ENCODE measurements at places on chromosomes 3 and 15.

- DNase-seq, result no peak
These were observed 35.3 kb downstream of the CHRD start for GRCh38 chr3:184415203-184415490.

- no peak for DNase-seq
These were observed 439.6 kb downstream of the PLOD2 start for GRCh38 chr3:145721273-145721805.

DNA sequence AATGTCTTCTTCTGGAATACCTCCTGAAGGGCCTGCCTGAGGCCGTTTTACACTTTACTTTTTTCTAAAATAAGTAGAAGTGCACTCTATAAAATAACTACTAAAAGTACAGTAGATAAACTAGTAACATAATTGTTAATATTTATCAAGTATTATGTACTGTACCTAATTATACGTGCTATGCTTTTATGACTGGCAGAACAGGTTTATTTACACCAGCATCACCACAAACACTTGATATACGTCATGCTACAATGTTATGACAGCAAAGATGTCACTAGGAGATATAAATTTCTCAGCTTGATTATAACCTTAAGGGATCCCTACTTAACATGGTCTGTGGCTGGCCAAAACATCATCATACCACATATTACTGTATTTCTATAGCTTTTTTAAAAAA lies 29.4 kb downstream of the DLG1 start:
- DNase-seq, result no peak

GRCh38 chr15:82763361-82764116 lies 42.3 kb downstream of the FSD2 start:
- no peak for DNase-seq

DNA sequence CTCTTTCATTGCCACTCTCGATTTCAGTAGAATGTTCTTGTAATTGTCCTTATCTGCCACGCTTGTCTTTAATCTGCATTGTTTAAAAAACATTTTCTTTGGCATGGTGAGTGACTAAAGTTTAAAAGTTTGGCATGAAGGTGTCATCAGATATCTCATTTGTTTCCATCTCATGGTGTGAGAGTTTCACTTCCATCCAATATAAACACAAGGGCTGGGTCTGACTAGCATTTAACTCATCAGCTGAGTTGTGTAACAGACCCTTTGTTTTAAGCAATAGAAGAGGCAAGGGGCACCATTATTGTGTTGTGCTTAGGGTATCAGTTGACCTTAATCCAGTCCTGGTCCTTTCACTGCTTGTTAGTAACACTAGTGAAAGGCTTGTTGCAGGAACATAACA lies 49.9 kb upstream of the IL12A start:
- DNase-seq, result no peak

GRCh38 chr3:86702381-86702958 lies 288.5 kb downstream of the VGLL3 start:
- no peak for DNase-seq

- DNase-seq, result no peak
These were observed 889.1 kb downstream of the NAALADL2 start for GRCh38 chr3:175748087-175748730.

DNA sequence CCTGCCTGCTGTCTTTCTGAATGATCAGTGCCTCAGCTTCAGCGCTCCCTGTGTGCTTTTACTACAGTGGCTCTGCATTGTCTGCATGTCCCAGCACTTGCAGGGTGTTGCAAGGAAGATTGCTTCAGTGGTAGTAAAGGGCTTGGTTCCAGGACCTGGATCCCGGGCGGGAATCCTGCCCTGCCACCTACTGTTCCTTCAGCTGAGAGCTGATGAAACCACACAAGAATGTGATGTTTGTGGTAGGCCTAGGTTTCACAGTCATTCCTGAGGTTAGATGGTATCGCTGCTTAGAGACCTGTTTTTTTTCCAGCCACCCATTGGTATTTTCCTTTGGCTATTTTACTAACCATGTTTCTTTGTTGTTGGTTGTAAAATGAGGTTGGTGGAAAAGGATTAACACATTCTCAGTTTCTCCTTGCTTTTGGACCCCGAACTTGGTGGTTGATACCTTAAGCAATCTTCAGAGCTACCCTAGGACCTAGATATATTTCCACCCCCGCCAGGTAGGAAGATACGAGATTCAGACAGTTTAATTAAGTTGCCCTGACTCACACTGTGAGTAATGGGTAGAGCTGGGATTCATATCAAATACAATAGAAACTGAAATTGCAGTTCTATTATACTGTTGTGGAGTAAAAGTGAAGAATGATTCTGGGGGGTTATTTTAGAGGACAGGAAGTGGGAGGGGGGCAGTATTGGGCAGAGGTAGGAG lies 11.4 kb downstream of the GPR87 start:
- peak; percentile 84 for DNase-seq

DNA sequence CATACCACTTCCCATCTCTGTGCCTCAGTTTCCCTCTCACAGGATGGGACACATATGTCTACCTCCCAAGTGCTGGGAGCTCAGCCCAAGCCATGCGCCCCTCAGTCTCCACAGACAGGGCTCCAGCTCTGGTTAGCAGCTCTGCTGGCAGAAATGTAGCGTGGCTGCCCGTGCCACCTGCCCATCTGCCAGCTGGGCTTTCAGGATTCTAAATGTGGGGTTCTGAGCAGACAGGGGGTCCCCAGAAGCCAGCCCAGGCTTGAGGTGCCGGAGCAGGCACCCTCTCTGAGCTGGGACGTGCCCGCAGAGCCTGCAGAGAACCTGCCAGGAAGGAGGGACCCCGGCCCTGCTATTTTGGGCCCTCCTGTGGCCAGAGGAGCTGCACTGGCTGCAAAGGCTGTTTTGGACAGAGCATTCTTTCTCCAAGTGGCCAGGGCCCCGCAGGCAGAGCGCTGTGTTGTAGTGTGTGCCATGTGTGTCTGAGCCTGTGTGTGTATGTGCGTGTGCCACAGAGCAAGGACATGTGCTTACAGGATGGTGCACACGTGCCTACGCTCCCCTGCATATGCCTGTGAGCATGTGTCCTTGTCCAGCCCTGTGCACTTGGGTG lies 31.7 kb downstream of the PSTPIP1 start:
- DNase-seq, result no peak

GRCh38 chr15:34582461-34583371 lies 735 bp downstream of the GOLGA8B start:
- no peak for DNase-seq

DNA sequence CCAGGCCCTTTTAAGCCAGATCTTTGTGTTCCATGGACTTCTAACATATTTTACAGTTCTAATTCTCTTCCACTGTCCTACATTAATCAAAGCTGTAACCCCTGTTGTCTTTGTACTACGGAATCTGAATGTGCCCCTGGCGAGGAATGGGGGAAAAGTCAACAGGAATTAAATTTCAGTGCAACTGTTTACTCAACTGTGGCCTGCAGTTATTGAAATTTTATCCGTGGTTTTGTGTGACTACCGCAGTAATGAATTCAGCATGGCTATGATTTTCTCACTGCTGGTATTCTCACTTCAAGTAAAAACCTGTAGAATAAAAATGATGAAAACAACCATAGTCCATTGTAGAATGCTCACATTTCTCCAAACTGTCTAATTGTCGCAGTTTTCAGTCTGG lies 388.0 kb downstream of the FOXP1 start:
- no peak for DNase-seq

DNA sequence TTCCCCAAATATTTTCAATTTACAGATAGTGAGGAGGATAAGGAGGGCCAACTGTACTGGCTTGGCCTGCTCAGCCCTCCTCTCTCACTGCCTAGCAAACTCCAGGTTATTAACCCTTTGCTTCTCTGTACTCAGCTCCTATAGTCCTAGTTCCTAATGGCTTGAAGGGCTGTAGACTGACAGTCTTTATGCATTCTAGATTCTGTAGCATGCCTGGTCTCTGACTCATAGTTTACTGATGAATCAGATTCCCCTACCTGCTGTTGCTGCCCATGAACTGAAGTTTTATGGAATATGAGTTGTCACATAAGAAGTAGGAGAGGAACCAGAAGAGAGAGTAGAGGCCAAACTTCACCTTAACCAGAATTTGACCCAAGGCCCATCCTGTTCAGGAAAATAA lies 27.1 kb upstream of the MAP3K13 start:
- DNase-seq, result no peak

DNA sequence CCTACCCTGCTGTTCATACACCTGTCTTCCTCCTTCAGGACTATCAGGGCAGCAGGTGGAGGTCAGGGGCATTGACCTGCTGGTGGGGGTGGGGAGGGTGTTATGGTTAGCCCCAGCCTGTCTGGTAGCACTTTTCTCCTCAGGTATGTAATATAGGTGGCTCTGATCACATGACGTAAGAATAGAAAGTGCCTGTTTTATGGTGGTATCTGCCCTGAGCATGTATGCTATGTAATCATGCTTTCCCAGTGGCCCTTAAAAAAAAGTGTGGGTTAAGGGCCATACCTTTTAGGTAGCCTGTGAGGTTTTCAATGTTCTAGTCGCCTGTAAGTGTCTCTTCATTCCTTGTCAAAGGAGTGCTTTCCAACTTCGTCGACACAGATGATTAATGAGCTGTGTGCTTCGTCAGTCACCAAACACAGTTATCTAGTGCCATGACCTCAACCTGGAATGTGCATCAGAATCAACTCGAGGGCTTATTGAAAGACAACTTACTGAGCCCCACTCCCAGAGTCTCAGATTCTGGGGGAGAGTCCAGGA lies 86.3 kb downstream of the KLHL25 start:
- no peak for DNase-seq

- DNase-seq, result no peak
These were observed 54.8 kb upstream of the TNFSF10 start for GRCh38 chr3:172577987-172578570.

- no peak for DNase-seq
These were observed 5.0 kb downstream of the MITF start for GRCh38 chr3:69743975-69744906.

DNA sequence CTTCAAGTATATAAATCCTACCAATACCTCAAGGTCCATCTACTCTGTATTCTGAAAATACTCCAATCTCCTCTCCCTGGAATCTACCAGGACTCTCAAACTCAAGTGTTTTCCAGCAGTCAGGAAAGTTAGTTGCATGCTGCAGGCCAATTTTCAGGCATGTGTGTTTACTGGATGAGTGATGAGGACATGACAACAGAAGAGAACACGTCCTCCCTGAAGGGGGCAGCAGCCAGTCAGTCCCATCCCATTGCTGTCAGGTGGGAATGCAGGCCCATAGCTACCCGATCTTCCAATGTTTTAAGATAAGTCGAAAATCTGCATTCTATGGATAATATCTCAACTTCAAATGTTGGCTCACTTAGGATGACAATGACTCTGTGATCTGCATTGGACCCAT lies 496.2 kb downstream of the FHIT start:
- DNase-seq, result no peak

DNA sequence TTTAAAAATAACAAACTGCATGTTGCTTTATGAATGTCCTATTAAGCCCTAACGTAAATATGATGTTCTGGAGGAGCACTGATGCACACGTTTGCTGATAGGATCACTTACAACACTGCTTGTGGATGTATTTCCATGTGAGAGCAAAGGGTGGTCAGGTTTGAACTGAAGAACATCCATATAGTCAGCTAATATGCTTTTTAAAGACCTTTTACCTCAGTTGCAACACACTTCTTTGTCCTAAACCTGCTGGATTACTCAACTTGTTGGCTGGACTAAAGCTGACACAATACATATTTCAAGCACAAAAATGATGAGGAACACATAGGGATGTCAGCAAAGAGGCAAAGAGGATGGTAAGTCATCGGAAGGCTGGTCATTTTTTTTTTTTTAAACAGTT lies 186.6 kb downstream of the TIGIT start:
- no peak for DNase-seq

DNA sequence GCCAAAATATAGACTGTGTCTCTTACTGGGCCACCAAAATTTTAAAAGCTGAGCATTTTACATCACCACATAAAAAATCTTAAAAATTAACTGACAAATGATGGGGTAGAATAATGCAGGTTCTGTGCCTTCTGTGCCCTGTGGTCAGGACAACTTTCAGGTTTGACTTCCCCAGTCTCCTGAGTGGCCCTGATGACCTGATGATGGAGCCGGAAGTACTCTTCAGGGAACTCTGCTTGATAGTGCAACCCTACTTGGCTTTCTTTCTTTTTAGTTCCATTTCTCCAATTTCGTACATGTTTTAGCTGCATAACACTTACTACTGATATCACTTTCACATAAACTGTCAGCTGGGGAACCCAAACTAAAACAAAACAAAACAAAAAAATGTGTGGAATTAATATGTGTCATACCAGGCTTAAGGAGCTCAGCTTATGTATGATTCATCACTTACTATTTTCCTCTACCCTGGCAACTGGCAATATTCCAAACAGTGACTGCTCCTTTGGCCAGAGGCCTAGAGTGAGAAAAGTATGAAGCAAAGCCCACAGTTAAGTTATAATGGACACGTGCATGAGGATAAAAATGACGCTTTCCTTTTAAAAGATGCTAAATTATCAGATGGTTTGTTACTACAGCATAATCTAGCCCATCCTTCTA lies 194.3 kb downstream of the BCHE start:
- no peak for DNase-seq

- DNase-seq, result no peak
These were observed 128.8 kb upstream of the CHRNA7 start for GRCh38 chr15:31901501-31901900.

DNA sequence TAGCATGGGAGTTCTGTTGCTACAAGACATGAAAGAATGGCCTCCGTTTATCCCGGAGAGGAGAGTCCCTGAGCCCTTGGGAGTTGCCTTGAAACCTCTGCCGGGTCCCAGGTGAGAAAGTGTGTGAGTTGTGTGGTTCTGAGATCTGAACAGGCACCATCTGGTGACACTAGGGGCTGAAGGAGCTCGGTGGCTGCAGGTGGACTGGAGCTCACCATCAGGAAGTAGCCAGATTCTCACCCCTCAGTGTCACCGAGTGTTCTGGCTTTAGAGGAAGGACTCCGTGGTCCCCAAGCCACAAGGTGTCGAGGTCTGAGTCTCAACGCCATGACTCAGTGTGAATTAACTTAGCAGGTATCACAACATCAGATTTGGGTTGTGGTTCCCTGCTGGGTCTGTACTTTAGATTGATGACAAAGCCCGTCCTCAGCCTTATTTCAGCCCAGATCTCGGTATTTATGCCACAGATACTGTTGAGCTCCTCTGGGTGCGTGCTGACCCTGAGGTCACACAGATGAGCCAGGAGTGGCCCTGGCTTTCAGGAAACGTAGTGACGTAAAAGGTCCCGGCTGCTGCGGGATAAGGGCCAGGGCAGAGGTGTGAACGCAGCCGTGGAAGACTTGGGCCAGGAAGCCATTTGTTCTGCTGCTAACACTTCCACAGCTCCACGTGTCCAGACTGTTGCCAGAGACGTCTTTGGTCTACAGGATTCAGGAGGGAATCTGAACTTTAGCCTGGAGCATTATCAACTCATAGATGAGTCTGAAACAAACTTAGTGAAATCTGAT lies 54.4 kb downstream of the PGPEP1L start:
- DNase-seq, result no peak

- DNase-seq, result no peak
These were observed 43.7 kb upstream of the CFAP20DC start for GRCh38 chr3:59093521-59093920.

GRCh38 chr15:70440416-70441138 lies 322.8 kb downstream of the UACA start:
- no peak for DNase-seq
